ENCODE measurements at places on chromosomes 11 and 22. TPM values are rescaled to one million over a fixed set of nuclear protein-coding genes. Genes with fewer than 3 reads are reported as not detected.

DNA sequence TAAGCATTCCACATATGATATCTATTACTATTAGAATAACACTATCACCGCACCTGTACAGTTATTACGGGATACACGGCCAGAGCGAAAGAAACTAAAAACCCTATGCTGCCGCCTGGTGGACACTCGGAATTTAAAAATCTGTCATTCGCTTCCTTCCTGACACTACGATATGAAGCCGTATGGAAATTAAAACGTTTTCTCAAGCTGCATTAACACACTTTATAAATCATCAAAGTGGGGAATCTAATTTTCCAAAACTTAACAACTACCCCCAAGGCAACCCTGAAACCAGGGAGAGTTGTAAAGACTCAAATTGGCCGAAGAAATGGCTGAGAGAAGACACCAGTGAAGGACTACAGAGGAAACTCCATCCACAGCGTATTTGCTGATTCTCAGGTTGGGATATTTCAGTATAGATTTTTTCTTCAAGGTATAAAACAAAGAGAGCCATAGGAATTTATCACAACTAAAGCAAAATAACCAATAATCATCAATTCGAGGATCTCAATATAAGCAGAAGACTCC, 1.4 kb downstream of the CCDC73 start:
- DNase-seq: peak; percentile 92

KRTAP5-8 gene
- not detected for total RNA-seq

GRCh38 chr11:1549338-1550330, 22.4 kb downstream of the DUSP8 start:
- DNase-seq: no peak

DNA sequence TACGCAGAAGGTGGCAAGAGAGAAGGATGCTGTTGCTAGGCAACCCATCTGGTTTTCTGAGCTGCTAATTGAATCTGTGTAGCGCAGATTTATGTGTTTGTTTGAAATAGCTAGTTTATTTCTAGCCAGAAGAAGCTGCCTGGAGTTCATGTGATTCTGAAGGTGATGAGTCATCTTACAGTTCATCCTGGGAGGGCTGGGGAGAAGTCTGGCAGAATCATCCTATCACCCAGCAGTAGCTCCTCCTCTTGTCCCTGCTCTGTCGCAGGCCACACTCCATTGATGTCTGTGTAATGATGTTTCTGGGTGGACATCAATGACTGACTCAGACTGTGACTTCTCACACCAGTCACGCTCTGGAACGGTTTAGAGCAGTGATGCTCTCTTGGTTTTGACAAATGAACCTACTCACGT, 4.8 kb upstream of the FBXO7 start:
- DNase-seq: no peak

DNA sequence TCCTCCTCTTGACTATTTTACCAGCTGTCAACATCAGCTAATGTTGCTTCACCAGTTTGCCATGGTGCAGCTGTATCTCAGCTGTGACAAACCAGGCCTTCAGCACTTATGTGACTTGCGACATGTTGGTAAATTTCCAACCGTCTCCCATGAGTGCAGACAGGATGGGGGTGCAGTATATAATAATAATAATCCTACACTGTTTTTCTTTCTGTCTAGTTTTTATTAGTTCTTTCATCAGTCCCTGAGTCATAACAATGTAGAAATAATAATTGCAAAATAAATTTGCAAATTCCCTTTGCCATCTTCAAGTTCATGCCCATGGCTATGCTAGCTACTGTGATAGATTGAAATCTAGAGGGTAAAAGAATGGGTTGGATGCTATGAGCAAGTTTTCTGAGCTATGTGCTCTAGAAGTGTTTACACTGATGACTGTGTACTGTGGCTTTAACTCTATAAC, 4.9 kb downstream of the MMP13 start:
- no peak for DNase-seq
